ENCODE measurements at places on chromosomes 6 and 20.

- DNase-seq: no peak
Observed at GRCh38 chr20:3813848-3814581, 6.3 kb upstream of the AP5S1 start.

GRCh38 chr6:14012313-14013030 is 87.7 kb downstream of the RNF182 start:
- no peak for DNase-seq

DNA sequence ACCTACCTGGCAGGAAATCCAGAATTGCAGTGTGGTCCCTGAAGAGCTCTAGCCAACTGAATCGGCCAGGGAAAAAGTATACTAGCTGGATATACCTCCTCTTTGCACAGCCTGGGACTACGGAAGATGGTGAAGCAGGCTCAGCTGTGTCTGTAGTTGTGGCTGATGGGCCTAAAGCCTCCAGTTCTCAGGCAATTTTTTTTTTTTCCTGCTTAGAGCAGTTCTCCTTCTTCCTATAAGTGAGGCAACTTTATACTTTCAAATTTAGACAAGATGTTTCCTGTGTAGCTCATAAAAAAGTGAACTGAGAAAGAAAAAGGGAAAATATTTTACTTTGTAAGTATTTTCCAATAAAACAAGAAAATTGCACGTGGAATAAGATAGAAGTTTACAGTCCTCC is 172.9 kb downstream of the CARMIL1 start:
- DNase-seq: no peak

- DNase-seq: no peak
Observed at GRCh38 chr20:18973529-18974173, 160.1 kb downstream of the SCP2D1 start.

GRCh38 chr6:4844108-4844507 is 67.9 kb downstream of the CDYL start:
- no peak for DNase-seq
